ENCODE measurements at places on chromosomes 16 and 17.
A peak's percentile ranks its signal among the peaks of the same experiment; 100 is the strongest.

DNA sequence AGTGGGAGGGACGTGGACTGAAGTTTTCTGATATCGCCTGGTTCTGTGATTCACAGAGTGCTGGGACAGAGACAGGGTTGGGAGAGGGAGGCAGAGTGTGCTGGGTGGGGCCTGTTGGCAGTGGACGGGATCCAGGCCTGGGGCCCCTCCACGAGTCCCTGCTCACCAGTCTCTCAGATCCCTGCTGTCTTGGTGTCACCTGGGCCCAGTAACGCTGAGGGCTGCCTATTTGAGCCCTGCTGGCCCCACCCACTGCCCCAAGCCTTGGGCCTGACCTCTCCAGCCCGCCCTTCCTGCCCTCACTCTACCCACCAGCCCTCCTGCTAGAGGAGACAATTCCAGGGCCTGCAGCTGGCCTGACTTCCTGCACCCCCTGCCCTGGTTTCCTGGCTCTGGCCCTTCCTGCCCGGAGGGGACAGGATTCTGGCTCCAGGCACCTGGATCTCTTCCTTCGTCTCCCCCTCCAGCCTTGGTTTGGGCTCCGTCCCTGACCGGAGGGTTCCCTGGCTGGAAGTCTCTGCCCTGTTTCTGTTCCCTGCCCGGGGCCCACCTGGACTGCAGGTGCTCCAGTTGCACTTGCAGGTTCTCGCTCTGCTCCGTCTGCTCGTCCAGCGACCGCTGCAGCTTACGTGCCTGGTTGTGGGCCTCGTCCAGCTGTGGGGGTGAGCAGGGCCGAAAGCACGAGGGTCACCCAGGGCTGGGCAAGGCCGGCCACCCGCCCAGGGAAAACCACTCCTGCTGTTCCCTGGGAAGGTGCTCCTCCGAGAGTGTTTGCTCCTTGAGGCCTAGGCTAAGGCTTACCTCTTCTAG lies 21.4 kb downstream of the CCDC102A start:
- DNase-seq = no peak

DNA sequence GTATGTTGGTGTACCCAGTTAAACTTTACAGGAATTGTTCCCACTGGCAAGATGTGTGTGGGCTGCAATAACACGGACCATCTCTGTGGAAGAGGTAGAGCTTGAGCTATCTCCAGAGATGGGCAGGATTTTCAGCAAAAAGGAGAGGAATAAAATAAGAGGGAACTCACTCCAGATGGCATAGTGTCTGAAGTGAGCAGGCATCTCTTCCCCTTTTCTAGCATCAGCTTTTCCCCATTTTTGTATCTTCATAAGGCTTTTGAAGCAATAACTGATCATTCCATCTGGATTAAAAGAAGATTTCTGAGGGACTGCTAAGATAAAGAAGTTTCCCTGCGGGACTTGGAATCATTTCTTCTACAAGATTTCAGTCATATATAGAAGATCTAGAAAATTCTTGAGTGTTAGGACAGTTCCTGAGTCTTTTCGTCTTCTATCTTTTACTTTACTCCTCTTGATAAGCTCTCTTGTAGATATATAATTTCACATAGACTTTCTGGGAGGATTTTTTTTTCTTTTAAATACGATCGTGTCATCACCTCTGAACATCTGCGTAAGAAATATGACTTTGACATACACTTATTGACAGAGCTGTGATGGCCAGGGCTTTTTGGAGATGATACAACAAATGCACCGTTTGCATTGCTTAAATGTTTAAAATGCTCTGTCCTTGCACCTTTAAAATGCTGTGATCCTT lies 2.1 kb downstream of the CPD start:
- DNase-seq = no peak

DNA sequence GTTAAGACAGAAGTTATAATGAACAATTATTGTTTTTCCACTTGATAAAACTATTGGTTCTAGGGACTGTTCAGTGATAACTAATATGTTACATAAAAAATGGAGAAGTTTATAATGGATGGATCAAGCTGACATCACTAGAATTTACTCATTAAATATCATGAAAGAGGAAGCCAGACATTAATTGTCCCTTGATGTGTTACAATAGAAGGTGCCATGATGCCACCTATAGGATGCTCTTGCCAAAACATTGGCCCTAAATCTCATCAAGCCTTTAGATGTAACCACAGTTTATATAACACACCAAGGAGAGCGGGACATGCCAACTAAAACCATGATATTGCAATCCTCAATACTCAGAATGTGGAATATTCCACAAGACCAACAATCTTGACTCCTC lies 147.9 kb upstream of the MON1B start:
- no peak for DNase-seq

DNA sequence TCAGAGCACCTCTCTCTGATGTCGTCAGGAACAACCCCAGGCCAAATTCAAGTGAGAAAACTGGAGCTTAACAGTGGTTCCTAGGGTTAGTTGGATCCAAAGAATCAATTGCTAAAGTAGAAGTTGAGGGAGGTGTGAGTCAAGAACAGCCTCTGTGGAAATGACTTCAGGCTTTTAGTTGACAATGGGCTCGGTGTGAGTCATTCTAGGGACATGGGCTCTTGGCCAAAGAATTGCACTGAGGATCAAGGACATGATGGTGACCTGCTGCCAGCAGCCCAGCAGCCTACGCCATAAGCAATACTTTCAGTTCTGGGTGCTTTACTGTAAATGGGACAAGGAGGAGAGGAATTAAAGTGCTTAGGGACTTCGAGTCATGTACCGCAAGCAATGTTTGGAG lies 32.1 kb upstream of the SMURF2 start:
- DNase-seq = peak; percentile 84

DNA sequence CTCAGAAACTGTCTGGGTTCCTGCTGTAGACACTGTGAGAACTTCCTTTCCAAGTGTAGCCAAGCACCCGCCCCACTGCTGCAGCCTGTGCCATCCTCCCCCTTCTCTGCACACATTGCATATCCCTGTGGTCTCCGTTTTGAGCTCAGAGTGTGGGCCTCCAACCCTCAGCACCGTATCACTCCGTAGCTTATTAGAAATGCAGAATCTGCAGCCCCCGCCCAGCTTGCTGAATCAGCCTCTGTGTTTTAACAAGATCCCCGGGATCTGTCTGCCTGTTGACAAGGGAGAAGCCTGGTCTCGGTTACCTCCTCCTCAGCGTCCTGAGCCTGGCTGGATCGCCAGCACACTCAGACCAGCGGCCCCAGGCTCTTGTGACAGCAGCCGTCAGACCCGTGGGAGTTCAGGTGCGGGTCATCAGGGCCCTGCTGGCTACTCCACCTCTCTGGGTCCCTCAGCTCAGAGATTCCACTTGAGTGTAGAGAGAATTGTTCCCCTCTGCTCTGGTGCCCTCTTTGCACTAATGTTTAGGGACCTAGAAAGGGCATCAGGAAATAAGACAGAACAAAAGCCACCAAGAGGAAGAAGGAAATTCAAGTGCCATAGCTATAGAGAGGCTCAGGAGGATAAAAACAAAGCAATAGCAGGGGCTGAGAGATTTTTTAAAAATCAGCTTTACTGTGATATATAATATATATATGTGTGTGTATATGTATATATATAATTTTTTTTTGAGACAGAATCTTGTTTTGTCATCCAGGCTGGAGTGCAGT lies 92.3 kb downstream of the PITPNC1 start:
- peak; percentile 16 for DNase-seq

- DNase-seq = no peak
Observed at GRCh38 chr16:85931596-85932402, 32.8 kb downstream of the IRF8 start.

DNA sequence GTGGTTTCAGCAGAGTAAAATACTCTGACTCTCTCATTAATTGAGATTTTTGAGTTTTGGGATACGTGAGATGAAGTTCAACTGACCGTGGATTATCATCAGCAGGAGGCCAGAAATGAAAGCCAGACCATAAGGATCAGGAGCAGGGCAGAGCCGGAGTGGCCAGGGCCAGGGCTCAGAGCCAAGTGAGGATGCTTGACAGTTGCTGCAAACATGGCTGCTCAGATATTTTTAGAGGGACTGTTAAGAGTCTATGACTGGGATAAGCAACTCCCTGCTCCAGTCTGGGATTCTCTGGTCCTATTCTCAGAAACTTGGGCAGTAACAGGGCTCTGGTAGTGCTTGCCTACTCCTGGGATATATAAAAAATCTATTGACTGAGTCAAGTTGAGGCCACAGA lies 17.6 kb upstream of the CDH13 start:
- DNase-seq = no peak

- peak; percentile 88 for DNase-seq
Observed at GRCh38 chr17:47850692-47851573, at the start of gene SP6. Gene SP6, minus strand, starts transcription at chr17:47851163. Its CDS starts 2,734 bp downstream, at chr17:47848429.

GRCh38 chr17:69722518-69722917 lies 308.0 kb downstream of the MAP2K6 start:
- DNase-seq = no peak

GRCh38 chr17:557371-557770 lies 157.3 kb downstream of the VPS53 start:
- no peak for DNase-seq

- no peak for DNase-seq
Observed at GRCh38 chr16:60304720-60305119, 1570.6 kb upstream of the GOT2 start.

DNA sequence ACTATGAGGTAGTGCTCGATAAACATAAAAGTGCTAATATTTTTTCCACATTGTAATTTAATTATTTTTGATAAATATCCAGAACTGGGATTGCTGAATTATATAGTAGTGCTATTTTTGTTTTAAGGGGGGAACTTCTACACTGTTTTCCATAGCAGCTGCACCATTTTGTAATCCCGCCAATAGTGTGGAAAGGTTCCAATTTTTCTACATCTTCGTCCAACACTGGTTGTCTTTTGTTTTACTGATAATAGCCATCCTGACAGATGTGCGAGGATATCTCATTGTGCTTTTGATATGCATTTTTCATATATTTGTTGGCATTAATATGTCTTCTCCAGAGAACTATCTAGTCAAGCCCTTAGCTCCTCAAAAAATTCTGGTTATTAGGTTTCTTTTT lies 259.6 kb upstream of the KCNJ16 start:
- DNase-seq = no peak

- no peak for DNase-seq
Observed at GRCh38 chr16:70728150-70728549, 42.3 kb upstream of the MTSS2 start.

DNA sequence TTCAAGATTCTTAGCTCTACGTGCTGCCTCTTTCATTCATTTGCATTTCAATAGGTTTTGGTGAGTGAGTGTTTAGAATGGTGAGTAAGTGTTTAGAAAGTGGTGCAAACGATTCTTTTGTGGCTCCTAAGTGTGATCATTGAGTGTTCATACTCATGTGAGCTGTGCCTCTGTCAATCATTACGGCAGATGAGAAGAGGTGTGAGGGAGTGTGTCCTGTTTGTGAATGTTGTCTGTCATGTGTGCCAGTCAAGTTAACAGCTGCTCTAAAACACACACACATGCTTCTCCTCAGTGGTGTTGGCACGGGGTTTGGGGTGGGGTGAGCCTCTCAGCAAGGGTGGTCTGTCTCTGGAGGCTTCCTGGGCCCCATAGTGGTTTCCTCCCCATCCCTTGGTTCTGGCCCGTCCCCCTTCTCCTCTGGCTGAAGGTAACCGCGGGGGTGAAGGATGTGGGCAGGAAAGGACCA lies 11.4 kb downstream of the MYL4 start:
- no peak for DNase-seq

GRCh38 chr17:79401704-79402674 lies 208.9 kb downstream of the RBFOX3 start:
- DNase-seq = no peak

DNA sequence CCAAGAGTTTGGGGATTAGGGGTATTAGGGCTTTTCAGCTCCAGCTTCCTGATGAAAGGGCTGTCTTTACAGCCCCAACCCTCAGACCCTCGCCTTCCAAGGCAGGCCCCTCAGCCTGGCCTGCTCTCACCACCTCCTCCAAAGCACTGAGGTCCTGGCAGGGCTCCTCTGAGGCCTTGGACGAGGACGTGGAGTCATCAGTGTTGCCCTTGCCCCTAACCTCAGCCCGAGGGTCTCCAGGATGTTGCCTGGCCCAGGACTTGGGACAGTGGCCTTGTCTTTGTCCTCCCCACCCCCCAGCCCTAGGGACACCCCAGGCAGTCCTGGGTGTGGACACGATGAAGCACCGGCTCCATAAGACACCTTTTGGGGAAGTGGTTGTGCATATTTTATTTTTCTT lies 28.2 kb downstream of the B9D1 start:
- DNase-seq = no peak

- DNase-seq = peak; percentile 35
Observed at GRCh38 chr17:48522031-48522653, 8.7 kb downstream of the HOXB1 start.

DNA sequence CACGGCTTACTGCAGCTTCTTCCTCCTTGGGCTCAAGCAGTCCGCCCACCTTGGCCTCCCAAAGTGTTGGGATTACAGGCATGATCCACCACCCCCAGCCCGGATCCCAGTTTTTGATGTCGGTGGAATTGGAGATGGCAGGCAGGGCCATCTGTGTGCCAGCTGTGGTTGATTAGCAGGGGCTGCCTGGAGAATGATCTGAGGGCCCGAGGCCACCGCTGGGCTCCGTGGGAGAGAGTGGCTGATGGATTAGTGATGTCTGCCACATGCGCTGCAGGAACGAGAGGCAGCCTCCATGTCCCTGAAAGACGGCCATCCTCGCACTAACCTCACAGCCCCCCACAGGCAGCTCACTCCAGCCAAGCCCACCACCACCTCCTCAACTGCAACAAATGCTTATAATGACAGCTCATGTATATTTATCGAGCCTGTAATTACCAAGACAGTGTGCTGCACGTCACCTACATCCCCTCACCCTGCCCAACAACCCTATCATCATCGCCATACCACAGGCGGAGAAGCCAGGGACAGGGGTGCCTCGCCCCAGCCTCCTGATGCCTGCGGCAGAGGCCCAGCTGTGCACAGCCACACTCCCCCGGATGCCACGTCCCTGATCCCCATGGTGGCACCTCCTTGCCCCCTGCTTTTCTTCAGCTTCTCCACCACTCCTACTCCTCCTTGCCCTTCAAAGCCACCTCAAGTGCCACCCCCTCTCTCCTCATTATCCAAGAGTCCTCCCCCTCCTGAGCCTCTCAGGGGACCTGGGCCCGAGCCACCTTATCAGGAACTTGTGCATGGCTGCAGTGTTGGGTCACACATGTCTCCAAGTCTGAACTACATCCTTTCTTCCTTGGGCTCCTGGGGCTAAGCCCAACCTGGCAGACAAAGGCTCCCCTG lies 33.2 kb downstream of the ACTG1 start:
- no peak for DNase-seq

DNA sequence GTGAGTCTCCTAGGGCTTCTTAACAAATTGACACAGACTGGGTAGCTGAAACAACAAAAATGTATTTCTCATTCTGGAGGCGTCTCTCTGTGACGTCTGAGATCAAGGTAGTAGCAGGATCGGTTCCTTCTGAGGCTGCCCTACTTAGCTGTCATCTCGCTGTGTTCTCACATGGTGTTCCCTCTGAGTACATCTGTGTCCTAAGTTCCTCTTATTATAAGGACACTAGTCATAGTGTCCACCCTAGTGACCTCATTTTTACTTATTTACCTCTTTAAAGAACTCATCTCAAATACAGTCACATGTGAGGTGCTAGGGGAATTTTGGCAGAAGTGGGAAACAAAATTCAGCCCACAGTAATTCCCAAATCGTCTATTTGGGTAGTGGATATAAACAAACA lies 529.1 kb downstream of the NPIPA7 start:
- DNase-seq = no peak
